ENCODE measurements at places on chromosomes 4 and X.

- H3K36me3 ChIP-seq: no peaks in the 10 kb centered on the region
- peaks cover 35% of the 10 kb centered on the region for H3K4me1 ChIP-seq
- no peaks in the 10 kb centered on the region for H3K27me3 ChIP-seq
- no peak overlapping the region for H3K4me3 ChIP-seq
Observed at GRCh38 chr4:80305466-80305865, 30.1 kb upstream of the CFAP299 start.

GRCh38 chr4:62640296-62640695, 1440.2 kb downstream of the ADGRL3 start:
- no peak for DNase-seq
- H3K27me3 ChIP-seq: no peaks in the 10 kb centered on the region
- no peaks in the 10 kb centered on the region for H3K4me1 ChIP-seq
- no peaks in the 10 kb centered on the region for H3K36me3 ChIP-seq
- H3K27ac ChIP-seq: no peak overlapping the region

DNA sequence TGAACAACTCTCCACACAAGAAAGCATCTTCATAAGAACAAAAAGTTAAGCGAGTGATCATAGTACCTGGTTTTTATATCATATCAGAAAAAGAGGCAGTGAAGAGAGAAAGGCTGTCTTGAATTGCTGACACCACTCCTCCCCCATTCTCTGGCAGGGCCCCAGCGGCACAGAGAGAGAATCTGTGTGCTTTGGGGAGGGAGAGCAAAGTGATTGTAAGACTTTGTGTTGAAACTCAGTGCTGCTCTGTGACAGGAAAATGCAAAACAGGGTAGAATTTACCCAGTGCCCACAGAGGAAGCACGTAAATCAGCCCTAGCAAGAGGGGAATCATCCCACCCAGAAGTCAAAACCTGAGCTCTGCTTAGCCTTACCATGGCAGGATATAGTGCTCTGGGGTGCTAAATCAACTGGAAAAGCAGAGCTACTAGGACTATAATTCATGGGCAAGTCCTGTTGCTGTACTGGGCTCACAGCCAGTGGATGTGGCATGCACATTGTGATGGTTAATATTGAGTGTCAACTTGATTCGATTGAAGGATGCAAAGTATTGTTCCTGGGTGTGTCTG, 174.6 kb downstream of the PRR32 start:
- no peaks in the 10 kb centered on the region for H3K4me1 ChIP-seq
- H3K27ac ChIP-seq: no peak overlapping the region
- H3K27me3 ChIP-seq: no peaks in the 10 kb centered on the region

DNA sequence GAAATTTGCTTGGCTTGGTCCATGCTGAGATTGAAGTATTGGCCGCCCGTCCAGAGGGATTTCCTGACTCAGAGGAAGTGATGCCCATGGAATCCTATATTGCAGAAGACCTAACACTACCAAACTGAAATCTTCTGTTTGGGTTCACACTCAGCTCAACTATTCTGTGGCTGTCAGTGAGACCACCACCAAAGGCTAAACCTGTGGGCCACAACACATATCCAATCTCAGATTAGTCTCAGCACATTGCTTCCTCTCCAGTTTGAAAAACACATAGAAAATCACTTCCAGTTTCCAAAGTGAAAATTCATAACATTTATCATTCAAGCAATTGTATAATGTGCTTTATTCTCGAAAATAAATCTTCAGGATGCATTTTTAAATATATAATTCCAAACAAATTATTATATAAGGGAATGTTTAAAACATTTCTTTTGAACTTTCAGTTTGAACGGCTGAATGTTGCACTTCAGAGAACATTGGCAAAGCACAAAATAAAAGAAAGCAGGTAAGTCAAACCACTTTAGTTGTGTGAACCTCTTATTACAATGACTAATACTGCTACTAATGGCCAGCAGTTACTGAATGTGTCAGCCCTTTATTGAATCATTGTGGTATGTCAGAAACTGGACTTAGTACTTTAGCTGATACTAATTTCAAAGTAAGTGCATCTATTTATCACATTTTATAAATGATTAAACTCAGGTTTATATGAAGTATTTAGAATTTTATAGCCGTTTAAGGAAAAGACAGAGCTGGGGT, 37.0 kb downstream of the GUCY1A1 start:
- DNase-seq: no peak
- H3K4me3 ChIP-seq: no peak overlapping the region
- H3K4me1 ChIP-seq: no peaks in the 10 kb centered on the region

DNA sequence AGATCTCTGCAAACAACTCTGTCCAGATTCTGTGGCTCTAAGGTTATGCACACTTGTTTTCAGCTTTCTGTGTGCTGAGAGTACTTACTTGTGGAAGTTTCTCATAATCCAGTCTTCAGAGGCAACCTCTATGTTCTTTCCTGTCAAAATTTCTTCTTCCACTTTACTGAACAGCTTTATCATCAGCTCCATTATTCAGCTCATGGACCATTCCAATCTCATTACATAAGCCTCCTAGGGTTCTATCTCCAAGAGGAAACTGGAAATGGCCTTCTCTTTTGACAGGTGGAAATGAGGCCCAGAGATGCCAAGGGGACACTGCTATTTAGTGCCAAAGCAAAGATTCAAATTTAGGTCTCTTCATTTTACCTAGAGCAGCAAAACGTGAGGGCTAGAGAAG, 61.3 kb downstream of the CHRDL1 start:
- H3K4me1 ChIP-seq: no peaks in the 10 kb centered on the region
- H3K27me3 ChIP-seq: no peaks in the 10 kb centered on the region
- DNase-seq: no peak
- no peak overlapping the region for H3K27ac ChIP-seq
- H3K36me3 ChIP-seq: no peaks in the 10 kb centered on the region

DNA sequence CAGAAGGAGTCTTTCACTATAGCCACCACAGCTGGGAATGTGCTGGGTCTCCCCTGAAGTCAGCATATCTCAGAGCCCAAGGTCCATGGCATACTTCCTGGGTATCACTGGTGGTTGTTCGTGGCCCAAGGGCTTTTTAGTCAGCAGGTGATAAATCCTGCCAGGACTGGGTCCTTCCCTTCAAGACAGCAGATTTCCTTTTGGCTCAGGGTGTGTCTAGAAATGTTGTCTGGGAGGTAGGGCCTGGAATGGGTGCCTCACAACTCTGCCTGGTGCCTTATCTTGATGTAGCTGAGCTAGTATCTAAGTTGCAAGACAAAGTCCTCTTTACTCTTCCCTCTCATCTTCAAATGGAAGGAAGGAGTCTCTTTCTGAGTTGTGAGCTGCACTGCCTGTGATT, 102.4 kb upstream of the TMLHE start:
- DNase-seq: no peak
- H3K27me3 ChIP-seq: no peaks in the 10 kb centered on the region
- no peaks in the 10 kb centered on the region for H3K4me1 ChIP-seq
- no peak overlapping the region for H3K27ac ChIP-seq

DNA sequence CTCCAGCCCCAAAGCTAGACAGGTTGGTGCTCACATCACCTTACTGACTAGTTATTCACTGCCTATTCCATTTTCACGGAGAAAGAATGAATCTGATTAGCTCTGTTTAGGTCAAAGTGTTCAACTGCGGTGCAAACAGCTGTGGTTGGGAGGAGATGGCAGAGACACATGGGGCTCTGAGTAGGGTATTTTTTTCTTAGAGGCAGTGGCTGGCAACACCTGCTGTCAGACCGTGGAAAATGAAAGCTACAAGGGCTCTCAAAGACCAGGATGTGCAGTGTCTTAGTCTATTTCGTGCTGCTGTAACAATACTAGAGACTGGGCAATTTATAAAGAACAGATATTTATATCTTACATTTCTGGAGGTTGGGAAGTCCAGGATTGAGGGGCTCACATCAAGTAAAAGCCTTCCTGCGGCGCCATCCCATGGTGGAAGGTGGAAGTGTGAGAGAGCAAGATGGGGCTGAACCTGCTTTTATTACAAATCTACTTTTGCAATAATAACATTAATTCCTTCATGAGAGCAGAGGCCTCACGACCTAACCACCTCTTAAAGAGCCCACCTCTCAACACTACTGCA, 10.6 kb downstream of the NYX start:
- DNase-seq: peak; percentile 57
- H3K4me1 ChIP-seq: 0 out of 2 replicates have a peak, but pooled peaks cover 3% of the 10 kb centered on the region
- no peak overlapping the region for H3K27ac ChIP-seq
- no peak overlapping the region for H3K4me3 ChIP-seq
- no peaks in the 10 kb centered on the region for H3K27me3 ChIP-seq
- H3K36me3 ChIP-seq: no peaks in the 10 kb centered on the region

- H3K4me3 ChIP-seq: peak overlapping the region; percentile 70
- H3K36me3 ChIP-seq: 0 out of 2 replicates have a peak, but pooled peaks cover 5% of the 10 kb centered on the region
- H3K27ac ChIP-seq: 0 out of 2 replicates have a peak overlapping the region, but pooled peaks have one; percentile 69
- DNase-seq: no peak
- H3K4me1 ChIP-seq: no peaks in the 10 kb centered on the region
Observed at GRCh38 chrX:129930941-129931410, 25.0 kb downstream of the UTP14A start.

DNA sequence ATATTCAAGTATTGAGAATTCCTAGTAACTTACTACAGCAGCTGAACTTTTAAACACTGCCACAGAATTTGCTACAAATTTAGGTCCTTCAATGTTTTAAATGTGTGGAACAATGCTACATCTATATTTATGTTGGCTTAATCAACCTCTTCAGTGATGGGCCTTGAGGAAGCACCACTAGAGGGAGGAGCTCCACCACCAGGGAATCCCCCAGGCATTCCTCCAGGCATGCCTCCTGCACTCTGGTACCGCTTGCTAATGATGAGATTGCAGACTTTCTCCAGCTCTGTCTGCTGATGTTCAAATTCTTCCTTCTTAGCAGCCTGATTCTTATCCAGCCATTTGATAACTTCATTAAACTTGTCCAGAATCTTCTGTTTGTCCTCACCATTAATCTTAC, 190.8 kb downstream of the HTR2C start:
- peak; percentile 38 for DNase-seq
- H3K27me3 ChIP-seq: no peaks in the 10 kb centered on the region
- H3K4me3 ChIP-seq: no peak overlapping the region
- no peak overlapping the region for H3K27ac ChIP-seq
- no peaks in the 10 kb centered on the region for H3K36me3 ChIP-seq

- H3K4me1 ChIP-seq: no peaks in the 10 kb centered on the region
- DNase-seq: peak; percentile 20
- peaks cover 14% of the 10 kb centered on the region for H3K36me3 ChIP-seq
- no peaks in the 10 kb centered on the region for H3K27me3 ChIP-seq
- H3K27ac ChIP-seq: no peak overlapping the region
Observed at GRCh38 chr4:161256172-161256571, 907.6 kb downstream of the FSTL5 start.

DNA sequence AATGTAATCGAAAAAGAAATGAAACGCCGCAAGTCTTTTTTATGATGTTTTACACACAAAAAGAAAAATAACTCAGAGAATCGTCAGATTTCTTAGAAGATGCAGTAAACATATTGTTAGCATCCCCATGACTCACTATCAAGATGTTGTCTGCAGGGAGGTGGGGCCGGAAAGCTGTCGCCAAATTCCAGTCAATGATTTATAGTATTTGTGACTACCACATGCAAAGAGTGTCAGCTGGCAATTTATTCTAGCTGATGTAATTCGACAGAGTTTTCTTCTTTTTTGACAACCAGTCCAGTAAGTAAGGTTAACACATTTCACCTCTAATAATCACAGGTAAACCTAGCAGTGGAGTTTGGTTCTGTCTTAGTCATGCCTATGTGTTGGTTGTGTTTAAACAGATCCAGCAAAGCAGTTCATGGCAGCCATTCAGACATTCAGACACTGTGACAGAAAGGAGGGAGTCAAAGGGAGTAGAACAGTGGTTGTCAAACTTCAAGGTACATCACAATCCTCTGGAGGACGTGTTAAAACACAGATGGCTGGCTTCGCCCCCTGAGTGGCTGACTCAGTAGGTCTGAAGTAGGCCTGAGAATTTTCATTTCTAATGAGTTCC, 19.8 kb upstream of the PPP1R2C start:
- H3K36me3 ChIP-seq: peaks cover 3% of the 10 kb centered on the region
- H3K27me3 ChIP-seq: no peaks in the 10 kb centered on the region
- no peak overlapping the region for H3K4me3 ChIP-seq
- H3K4me1 ChIP-seq: no peaks in the 10 kb centered on the region

DNA sequence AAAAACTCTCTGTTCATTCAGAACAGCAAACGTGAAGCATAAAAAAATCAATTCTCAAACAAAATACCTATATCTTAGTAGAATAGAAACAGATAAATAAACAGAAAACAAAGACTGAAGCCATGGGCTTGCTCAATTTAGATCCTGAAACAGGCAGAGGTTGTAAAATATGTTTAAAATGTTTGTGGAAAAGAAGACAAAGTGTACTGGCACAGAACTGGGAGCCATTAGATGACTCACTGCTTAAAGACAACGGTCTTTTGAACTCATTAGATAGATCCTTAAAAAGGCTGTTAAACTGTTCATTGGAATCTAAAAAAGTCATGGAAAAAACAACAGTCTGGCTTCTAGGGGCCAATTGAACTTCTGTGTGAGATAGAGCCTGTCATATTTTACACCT, 247.0 kb upstream of the NDST4 start:
- no peaks in the 10 kb centered on the region for H3K4me1 ChIP-seq
- H3K27me3 ChIP-seq: no peaks in the 10 kb centered on the region
- no peak for DNase-seq
- H3K36me3 ChIP-seq: no peaks in the 10 kb centered on the region
- no peak overlapping the region for H3K4me3 ChIP-seq
- H3K27ac ChIP-seq: no peak overlapping the region

- no peak for DNase-seq
- H3K4me1 ChIP-seq: 0 out of 2 replicates have a peak, but pooled peaks cover 3% of the 10 kb centered on the region
- H3K27ac ChIP-seq: no peak overlapping the region
- peak overlapping the region; percentile 69 for H3K4me3 ChIP-seq
Observed at GRCh38 chrX:150984169-150984824, 1.2 kb downstream of the HMGB3 start.

- no peak overlapping the region for H3K27ac ChIP-seq
- DNase-seq: peak; percentile 88
- H3K36me3 ChIP-seq: no peaks in the 10 kb centered on the region
- peaks cover 16% of the 10 kb centered on the region for H3K4me1 ChIP-seq
Observed at GRCh38 chr4:985123-985830, 1.6 kb upstream of the IDUA start.

GRCh38 chrX:17519358-17519757, 144.4 kb downstream of the NHS start:
- H3K27me3 ChIP-seq: no peaks in the 10 kb centered on the region
- no peak for DNase-seq
- no peak overlapping the region for H3K27ac ChIP-seq
- no peaks in the 10 kb centered on the region for H3K36me3 ChIP-seq
- peaks cover 23% of the 10 kb centered on the region for H3K4me1 ChIP-seq
- H3K4me3 ChIP-seq: no peak overlapping the region

GRCh38 chr4:1557221-1557597, 126.9 kb downstream of the FAM53A start:
- H3K27me3 ChIP-seq: no peaks in the 10 kb centered on the region
- no peaks in the 10 kb centered on the region for H3K4me1 ChIP-seq
- H3K4me3 ChIP-seq: no peak overlapping the region
- H3K27ac ChIP-seq: no peak overlapping the region

GRCh38 chr4:3498901-3499510, 33.2 kb downstream of the LRPAP1 start:
- H3K4me3 ChIP-seq: no peak overlapping the region
- H3K27me3 ChIP-seq: peaks cover 40% of the 10 kb centered on the region
- H3K4me1 ChIP-seq: no peaks in the 10 kb centered on the region
- no peaks in the 10 kb centered on the region for H3K36me3 ChIP-seq

Measured in GM23338 (cell line).